ENCODE measurements at places on chromosomes 5 and 9. TPM values are rescaled to one million over a fixed set of nuclear protein-coding genes. Genes with fewer than 3 reads are reported as not detected.

The FCN1 gene
- total RNA-seq: 10.5 TPM

The SLC6A7 gene
- under 0.01 TPM for total RNA-seq

The LCN6 gene
- 0.81 TPM for total RNA-seq

The CCDC107 gene
- total RNA-seq: 5.7 TPM

The CATSPER3 gene
- 0.27 TPM for total RNA-seq

The DPYSL3 gene
- 45.2 TPM for total RNA-seq

The ARL10 gene
- total RNA-seq: 17.8 TPM

The PCDHGA8 gene
- total RNA-seq: 0.54 TPM

The SIT1 gene
- 0.54 TPM for total RNA-seq

The PFN3 gene
- not detected for total RNA-seq

The PCDHB4 gene
- total RNA-seq: under 0.01 TPM

The TTC39B gene
- total RNA-seq: 6.2 TPM

DNA sequence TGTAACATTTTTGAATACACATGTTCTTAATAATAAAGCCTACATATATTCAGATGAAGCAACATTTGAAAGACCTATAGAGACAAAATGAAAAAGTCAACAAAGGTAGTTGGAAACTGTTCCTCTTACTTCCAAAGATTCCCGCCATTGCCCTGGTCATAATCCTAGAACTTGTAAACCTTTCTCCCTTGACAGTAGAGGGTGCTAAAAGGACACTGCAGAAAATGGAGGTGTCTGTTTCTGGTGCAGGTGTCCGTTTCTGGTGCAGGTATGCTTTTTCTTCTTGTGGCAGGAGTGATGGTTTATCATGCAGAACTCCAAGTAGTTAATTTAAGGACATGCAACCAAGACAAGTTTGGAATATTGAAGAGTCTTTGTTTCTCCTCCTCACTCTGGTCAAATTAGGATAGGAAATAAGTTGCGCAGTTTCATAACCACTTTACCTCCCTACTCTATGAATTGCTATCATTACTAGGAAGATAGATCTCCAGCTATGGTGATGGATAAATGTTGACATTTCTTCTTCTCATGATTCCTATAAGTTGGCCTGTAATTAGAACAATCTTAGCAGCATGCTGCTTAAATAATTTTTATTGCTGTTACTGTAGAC is 56.0 kb upstream of the FAM174A start:
- DNase-seq: peak; percentile 5

GRCh38 chr9:126534431-126535186 is 79.1 kb upstream of the LMX1B start:
- no peak for DNase-seq

DNA sequence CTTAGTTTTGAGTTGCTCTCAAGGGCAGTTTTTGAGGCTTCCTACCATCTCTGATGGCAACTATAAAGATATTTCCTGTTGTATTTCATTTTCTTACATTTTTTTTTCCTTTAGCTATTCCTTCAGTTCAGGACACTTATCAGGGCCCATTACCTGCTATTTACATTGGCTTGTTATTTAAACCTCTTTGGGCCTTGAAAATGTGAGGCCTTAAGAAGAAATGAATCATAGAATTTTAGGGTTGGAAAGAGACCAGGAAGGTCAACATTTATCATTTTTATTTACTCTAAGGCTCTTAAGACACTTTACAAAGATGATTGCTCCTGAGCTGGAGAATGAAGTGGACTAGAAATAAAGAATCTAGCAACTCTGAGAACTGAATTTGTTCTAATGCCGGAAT is 335.2 kb downstream of the DTWD2 start:
- DNase-seq: no peak

- no peak for DNase-seq
These were observed 2.2 kb upstream of the ZNF366 start for GRCh38 chr5:72509401-72509800.

GRCh38 chr5:154202379-154203260 is 12.1 kb downstream of the GALNT10 start:
- peak; percentile 51 for DNase-seq

GRCh38 chr5:29307478-29307877 is 1886.0 kb upstream of the CDH6 start:
- no peak for DNase-seq

- DNase-seq: no peak
These were observed 12.5 kb upstream of the SLC36A3 start for GRCh38 chr5:151315998-151316597.

DNA sequence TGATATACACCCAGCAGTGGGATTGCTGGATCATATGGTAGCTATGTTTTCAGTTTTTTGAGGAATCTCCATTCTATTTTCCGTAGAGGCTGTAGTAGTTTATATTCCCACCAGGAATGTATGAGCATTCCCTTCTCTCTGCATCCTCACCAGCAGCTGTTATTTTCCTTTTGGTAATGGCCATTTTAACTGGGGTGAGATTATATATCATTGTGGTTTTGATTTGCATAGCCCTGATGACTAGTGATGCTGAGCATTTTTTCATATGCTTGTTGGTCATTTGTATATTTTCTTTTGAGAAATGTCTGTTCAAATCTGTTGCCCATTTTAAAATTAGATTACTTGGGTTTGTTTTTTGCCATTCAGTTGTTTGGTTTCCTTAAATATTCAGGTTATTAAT is 11.2 kb upstream of the PPIC start:
- DNase-seq: no peak

DNA sequence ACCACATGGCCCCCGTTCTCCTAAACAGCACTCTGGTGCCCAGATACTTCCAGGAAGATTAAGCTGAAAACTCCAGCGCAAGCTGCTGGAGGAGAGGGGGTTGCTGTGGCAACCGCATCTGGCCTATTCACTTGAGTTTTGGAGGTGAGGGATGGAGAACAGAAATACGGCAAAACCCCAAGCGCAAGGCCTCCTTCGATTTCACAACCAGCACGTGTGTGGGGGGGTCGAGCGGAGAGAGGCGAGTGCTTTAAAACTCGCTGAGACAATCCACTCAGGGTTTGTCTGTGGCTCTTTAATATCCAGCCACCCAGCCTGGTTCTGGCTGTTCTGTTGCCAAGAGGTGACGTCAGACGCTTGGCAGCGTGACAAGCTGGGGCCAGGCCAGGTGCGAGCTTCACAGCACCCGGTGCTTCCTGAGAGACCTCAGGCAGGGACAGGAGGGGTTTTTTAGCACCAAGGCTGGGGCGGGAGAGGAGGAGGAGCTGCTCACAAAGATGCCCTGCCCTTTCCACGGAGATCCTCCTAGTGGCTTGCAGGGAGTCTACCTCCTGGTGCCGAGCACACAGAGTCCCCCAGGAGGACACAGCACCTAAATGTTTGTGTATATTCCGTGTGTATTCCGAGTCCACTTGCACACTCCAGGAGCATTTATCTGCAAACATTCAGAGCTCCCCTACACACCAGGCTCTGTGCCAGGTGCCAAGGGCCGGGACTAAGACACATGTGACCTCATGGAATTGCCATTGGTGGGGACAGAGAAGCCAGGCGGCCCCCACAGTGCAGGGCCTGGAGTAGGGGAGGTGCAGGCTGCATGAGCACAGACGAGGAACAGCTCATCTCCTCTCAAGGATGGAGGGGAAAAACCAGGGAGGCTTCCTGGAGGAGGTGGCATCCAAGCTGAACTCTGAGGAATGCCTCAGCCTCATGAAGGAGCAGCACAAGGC is 194.6 kb downstream of the OLFM1 start:
- peak; percentile 69 for DNase-seq

GRCh38 chr5:77218263-77218662 is 7.8 kb downstream of the PDE8B start:
- DNase-seq: no peak

GRCh38 chr9:117375956-117376355 is 38.9 kb downstream of the ASTN2 start:
- no peak for DNase-seq

DNA sequence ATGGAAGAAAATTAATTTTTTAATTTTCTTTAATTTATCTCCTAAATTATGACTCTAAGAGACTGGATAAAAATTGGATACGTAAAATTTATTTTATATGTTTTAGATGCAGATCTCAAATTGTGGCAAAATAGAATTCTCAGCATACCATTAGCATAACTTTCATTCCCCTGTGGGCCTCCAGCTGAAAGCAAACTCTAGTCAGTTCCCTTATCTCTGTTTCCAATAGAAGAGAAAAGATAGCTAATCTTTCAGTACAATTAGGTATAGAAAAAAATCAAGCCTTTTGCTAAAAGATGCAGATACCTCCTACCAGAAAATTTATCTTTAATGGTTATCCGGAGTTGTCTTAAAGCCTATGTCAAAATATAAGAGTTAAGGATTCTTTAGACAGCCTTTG is 1530.6 kb downstream of the EFNA5 start:
- DNase-seq: no peak

- no peak for DNase-seq
These were observed 24.3 kb downstream of the ABCA1 start for GRCh38 chr9:104903609-104904008.

GRCh38 chr9:15942831-15943424 is 390.1 kb downstream of the CCDC171 start:
- DNase-seq: no peak

DNA sequence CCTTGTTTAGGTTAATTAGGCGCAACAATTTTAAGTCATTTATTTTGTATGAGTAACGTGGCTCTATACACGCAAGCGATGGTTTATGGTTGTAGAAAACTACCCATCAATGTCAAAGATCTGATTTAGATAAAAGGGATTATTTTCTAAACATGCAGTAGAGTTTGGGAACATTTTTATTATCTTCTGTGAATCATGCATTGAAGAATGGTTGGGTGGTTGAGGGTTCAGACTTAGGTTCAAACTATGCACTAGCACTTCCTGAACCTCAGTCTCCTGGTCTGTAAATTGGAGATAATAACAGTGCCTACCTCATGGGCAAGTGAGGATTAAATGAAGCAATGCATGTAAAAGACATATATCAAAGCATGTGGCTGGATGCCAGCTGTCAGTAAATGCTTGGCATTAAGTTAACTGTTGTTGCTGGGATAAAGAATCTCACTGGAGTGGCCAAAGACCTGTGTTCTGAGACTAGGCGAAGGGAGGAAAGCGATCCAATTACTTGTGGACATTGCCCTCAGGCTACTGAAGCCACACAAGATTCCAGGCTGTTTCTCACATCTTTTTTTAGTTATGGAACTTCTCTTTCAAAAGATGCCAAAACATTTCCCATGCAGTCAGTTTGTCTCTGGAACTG is 1.1 kb upstream of the OTULINL start:
- no peak for DNase-seq

- DNase-seq: peak; percentile 74
These were observed 20.8 kb downstream of the CAVIN4 start for GRCh38 chr9:100598641-100599145.

- no peak for DNase-seq
These were observed 18.0 kb downstream of the HRH2 start for GRCh38 chr5:175675873-175676272.

- DNase-seq: no peak
These were observed 131.1 kb upstream of the ACTBL2 start for GRCh38 chr5:57613741-57614140.

GRCh38 chr5:96439477-96440184 is 6.6 kb upstream of the PCSK1 start:
- peak; percentile 44 for DNase-seq

GRCh38 chr5:173123416-173123815 is 20.9 kb upstream of the BNIP1 start:
- DNase-seq: no peak

- no peak for DNase-seq
These were observed 1.2 kb downstream of the DUSP1 start for GRCh38 chr5:172769616-172770373.

DNA sequence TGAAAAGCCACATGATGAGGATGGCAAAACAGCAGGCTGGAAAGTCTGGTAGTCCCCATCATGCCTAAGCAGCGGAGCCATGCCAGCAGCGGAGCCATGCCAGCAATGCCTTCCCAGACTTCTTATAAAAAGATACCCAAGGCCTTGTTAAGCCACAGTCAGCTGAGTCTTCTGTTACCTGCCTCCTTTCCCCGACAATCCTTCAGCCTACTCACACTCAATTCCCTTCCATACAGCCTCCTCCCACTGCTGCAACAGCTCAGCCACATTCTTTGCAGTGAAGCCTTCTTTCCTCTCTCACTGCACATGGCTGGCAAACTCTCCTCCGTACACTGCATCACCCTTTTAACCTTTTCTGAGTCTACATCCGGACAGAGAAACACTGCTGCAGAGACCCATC is 114.9 kb downstream of the AUH start:
- no peak for DNase-seq

GRCh38 chr9:79264511-79265355 is 307.0 kb upstream of the TLE4 start:
- DNase-seq: no peak

DNA sequence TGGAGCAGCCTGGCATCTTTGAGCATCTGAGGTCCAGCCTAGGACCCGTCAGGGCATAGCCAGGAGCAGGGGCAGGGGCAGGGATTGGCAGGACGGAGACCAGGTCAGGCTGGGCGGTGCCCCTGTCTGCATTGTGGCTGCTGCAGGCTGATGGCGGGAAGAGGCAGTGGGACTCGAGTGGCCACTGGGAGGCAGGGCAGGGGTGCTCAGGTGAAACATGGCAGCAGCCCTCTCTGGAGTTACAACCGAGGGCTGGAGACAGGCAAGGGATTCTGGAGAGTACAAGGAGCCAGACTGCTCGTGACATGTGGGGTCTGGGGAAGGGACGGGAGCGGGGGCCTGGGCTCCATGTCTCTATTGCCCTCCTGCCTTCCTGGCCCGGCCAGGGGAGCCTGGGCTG is 97.4 kb upstream of the RAPGEF1 start:
- DNase-seq: no peak

GRCh38 chr5:77077829-77078176 is 9.3 kb downstream of the ZBED3 start:
- no peak for DNase-seq

GRCh38 chr5:30505014-30505886 is 688.2 kb upstream of the CDH6 start:
- DNase-seq: no peak

GRCh38 chr5:5188376-5189050 is 48.4 kb downstream of the ADAMTS16 start:
- DNase-seq: no peak

GRCh38 chr5:88503406-88503805 is 234.8 kb upstream of the TMEM161B start:
- no peak for DNase-seq

- no peak for DNase-seq
These were observed 50.1 kb upstream of the POU5F2 start for GRCh38 chr5:93791518-93791972.

DNA sequence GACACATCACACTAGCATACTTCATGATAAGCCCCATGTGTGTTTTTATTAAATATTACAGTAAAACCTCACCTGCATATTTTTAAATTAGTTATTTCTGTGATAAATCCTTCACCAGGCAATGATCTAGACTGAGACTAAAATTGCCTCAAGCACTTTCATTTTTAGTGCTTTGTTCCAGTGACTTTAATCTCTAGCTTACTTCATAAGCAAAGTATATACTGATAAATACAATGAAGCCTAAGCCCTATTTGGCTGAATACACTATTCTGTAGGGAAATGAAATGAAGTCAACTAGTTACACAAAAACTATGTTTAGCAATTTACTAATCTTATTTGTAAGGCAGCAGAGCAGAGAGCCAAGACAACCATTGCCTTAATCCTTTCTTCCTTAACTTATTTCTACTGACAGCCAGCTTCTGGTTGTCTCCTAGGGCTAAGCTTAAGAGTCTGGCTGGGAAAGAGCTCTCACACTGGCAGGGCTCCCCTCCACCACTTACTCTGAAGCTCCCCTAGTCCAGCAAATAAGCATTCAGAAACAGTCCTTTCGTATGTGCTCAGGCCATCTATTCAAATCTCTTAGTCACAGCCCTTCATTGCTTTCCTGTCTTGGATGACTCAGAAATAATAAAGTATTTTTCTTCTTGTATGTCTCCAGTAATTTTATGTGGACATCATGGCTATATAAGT is 31.4 kb upstream of the MTAP start:
- DNase-seq: peak; percentile 19
